ENCODE measurements at places on chromosomes 4 and X.

DNA sequence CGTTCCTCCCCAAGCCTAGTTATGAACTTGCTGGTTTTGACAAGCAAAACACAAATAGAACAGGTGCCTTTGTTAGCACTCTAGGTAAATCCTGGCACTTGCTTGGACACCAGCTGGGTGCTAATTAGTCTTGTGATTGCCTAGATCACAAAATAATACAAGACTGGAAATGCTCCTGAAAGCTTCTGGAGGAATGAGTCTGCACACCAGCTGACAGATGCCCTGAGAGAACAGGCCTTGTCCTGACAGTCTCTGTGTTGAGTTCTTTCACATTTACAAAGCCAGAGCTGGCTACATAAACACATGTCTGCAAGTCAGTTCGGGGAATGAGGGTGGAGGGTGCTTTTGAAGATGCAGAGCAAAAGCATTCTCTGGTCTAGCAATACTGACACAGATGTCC, 93.8 kb downstream of the ELOVL6 start:
- no peak for DNase-seq

GRCh38 chrX:53082773-53083616, 828 bp downstream of the TSPYL2 start:
- no peak for DNase-seq

DNA sequence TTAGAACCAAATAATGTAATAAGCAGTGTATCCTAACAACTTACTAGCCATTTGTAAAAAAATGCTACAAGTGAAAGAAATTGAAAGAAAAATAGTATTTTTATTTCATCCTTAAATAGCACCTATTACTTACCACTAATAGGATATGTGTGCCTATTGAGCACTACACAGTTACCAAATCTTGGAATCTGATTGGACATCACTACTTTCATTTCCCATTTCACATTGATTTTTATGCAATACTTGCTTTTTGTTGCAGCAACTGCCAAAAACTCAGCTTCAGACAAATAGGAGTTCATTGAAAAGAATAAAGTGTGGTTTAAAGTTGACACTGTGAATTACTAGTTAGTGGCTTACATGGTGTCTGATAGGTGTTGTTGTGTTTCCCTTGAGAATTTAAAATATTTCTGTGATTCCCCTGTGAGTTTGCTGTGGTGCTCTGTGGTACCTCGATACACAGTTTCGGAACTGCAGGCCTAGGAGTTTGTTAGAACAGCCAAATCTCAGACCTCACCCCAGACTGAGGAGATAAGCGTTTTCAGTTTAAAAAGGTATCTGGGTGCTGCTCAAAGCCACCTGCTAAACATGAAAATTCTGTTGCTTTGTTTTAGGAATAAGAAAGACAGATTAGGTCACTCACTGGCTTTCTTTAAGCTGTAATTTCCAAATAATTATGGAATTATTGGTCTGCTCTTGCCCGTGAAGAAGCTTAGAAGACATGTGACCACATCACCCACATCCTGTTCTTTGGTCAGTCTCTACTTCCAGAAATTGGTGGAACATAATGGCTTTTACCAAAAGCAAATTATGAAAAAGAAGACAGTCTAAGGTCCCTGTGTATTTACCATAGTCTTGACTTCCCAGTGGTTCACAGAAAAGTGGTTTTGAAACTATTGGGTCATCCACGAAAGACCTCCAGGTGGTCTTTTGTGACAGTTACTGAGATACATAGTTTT, 97.8 kb downstream of the SYTL5 start:
- DNase-seq: no peak

- DNase-seq: no peak
These were observed 3.0 kb downstream of the GPC4 start for GRCh38 chrX:133412246-133412645.

GRCh38 chr4:105387466-105387865, 86.4 kb downstream of the PPA2 start:
- no peak for DNase-seq

GRCh38 chrX:136666088-136666487, 18.1 kb downstream of the CD40LG start:
- no peak for DNase-seq

DNA sequence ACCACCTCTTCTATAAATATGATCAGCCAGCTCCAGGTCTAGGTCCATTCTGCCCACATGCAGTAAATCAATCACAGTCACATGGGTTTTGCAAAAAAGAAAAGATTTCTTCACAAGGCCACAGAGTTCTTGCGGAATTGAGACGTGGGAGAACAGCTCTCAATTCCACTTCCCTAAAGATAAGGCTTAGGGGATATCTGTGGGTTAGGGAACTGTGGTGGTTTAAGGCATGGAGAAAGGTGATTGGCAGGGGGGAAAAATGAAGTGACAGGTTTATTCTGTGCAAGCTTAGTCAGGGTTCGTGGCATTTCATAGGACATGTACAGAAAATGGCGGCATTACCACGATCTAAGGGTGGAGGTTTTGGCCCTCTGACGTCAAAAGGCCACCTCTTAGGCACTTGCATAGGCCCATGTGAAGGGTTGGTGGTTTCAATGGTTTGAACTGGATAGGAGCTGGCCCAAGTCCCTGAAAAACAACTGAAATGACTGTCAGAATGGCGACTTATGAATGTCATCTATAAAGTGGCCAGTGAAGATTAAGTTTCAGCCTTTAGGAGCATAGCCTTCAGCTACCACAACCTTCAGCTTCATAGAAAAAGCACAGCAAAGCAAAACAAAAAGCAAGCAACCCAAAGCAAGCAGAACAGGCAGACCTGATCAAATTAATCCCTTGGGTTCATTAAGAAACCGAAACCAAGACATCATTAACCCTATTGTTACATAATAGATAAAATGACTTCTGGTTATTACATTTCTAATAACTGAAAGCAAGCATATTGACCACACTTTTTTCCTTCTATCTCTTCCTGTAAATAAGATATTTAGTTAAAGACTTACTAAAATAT, 289.8 kb upstream of the SFRP2 start:
- no peak for DNase-seq

- DNase-seq: no peak
These were observed 69.4 kb upstream of the WDR17 start for GRCh38 chr4:175996206-175996605.

DNA sequence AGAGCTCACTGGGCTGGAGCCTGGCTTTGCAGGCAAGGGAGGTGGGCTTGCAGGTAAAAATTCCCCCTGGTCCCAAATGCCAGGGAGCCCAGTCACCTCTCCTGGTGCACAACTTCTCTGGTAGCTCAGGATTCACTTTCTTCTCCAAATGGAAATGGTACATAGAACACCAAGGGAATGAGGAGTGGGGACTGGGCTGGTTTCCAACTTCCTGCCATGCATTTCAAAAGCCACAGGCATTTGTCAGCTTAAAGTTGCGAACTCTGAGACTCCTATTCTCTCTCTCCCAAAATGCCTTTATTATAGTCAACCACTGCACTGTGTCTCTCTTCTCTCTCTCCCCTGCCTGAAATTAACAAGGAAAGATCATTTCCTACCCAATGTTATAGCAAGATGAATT, 177.3 kb downstream of the GRIA3 start:
- no peak for DNase-seq

DNA sequence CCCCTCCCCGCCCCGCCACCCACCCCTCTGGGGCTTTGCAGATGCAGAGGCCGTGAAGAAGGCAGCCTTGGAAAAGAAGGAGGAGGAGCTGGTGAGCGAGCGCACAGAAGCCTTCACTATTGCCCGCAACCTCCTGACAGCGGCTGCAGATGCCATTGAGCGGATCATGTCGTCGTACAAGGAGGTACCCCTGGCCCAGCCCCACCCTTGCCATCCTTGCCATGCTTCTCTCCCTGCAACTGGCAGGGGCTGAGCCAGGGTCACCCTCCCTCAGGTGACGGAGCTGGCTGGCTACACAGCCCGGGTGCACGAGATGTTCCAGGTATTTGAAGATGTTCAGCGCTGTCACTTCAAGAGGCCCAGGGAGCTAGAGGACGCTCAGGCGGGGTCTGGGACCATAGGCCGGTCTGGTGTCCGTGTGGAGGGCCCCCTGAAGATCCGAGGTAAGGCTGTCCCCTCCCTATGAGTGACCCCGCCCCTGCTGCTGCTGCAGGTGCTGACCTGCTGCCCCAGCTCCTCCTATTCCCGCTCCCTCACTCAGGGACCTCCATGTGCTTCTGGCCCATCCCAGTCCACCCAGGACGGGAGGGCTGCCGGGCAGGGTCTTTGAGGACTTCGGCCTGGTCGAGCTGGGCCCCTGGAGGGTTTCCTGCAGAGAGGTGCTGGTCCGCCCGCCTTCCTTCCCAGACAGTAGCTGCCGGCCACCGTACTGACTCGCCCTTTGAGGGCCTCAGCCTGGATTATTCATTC, 11.6 kb downstream of the ABCD1 start:
- no peak for DNase-seq

- DNase-seq: no peak
These were observed 22.3 kb downstream of the COL4A6 start for GRCh38 chrX:108415891-108416290.
